ENCODE measurements at places on chromosomes 11 and 22.
A peak's percentile ranks its signal among the peaks of the same experiment; 100 is the strongest.

DNA sequence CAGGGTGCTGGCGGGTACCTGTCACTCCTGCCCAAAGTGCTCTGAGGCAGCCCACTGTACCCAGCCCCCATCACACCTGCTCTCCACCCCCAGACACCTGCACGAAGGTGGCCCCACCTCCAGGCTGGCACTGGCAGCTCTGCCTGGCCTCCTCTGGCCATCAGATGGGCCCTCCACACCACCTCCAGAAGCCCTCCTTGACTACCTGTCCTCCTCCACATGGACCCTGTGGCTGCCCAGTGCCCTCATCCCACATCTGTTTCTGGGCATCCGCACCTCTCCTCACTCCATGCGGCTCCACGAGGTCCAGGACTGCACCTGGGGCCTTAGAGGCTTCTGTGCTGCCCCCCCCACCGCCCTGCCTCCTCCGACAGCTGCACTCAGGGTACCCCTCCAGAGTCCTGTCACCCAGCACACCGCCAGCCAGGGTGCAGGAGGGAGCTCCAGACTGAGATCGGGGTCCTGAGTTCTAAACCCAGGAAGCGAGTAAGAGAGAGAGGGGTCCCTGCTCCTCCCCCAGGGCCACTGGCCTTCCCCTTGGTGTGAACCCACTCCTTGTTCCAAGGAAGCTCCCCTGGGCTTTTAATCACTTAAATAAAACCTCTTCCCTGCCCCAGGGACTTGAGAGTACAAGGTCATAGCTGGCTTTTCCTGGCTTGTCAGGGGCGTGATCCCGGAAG is 1.7 kb downstream of the CTSD start:
- no peak for DNase-seq

DNA sequence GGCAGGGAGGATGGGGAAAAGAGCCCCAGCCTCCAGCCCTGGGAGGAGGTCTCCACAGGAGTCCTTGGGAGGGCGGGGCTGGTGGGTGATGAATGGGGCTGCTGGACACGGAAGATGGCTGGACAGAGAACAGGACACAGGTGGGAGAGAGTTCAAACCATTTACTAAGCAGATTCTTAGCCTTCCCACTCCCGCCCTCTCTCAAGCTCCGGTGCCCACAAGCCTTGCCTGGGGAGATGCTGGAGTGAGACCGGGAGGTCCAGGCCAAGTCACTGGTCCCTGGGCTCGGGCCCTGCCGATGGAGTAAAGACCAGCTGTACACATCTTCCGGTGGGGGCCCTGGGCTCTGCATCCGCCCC is 1.4 kb downstream of the CLDN5 start:
- DNase-seq: no peak

DNA sequence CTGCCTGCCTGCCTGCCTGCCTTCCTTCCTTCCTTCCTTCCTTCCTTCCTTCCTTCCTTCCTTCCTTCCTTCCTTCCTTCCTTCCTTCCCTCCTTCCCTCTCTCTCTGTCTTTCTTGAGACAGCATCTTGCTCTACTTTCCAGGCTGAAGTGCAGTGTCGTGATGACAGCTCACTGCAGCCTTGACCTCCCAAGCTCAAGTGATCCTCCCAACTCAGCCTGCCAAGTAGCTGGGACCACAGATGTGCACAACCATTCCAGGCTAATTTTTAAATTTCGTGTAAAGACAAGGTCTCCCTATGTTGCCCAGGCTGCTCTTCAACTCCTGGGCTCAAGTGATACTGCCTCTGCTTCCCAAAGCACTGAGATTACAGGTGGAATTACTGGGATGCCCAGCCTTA is 328.2 kb upstream of the SORL1-AS1 start:
- no peak for DNase-seq

- no peak for DNase-seq
These were observed 70.2 kb downstream of the MTNR1B start for GRCh38 chr11:93039531-93040240.

GRCh38 chr11:59773083-59773440 is 17.9 kb downstream of the STX3 start:
- no peak for DNase-seq

GRCh38 chr11:129370715-129371114 is 4.9 kb upstream of the BARX2 start:
- no peak for DNase-seq

- DNase-seq: no peak
These were observed 1.5 kb upstream of the PNPLA3 start for GRCh38 chr22:43922123-43922522.

DNA sequence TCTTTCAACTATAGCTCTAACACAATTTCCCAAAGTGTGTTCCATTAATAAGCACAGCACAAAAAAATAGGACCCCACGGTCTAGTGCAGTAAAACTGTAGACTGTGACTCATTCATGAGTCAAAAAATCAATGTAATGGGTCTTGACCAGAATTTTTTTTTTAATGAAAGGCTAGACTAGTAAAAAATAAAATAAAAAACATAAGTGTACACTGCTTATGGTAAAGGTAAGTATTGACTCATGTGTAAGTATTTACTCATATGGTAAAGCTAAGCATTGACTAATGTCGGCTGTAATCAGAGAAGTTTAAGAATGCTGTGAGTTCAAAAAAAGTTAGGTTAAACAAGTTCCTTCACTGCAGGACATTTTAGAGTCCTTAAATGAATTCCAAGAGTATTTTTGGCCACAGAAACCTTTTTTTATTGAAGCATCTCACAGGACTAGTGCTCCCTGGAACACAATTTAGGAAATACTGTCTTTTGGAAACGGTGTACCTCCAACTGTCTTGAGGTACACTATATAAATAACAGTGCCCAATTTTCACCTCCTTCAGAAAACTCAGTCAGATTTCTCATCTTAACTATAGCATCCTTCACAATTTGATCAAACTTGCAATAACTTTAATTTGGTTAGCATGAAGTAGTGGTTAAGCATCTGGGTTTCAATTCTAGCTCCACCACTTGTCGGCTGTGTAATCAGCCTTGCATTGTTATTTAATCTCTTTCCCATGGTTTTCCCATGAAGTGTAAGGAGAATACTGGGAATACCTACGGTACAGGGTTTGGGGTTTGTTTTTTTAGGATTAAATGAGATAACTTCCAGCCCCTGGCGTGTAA is 2.1 kb downstream of the CCDC73 start:
- DNase-seq: no peak

- no peak for DNase-seq
These were observed 20.8 kb downstream of the MYBPC3 start for GRCh38 chr11:47331454-47332302.

- no peak for DNase-seq
These were observed 354.3 kb downstream of the MIAT start for GRCh38 chr22:27011717-27012116.

DNA sequence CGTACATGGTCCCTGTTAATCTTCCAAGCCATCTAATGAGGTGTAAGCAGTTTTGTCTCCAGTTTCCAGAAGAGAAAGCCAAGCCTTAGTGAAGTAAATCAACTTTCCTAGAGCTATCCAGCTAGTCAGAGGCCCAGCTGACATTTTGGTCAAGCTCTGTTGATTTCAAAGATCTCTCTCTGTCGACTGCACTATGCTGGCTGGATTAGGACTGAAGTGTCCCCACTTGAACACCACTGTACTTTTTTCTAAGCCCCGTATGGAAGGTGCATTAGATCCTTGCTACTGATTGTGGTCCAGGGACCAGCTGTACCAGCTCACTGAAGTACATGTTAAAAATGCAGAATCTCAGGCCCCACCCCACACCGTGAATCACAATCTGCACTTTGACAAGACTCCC is 176.5 kb upstream of the NAV2 start:
- no peak for DNase-seq

- no peak for DNase-seq
These were observed 5.8 kb downstream of the UBASH3B start for GRCh38 chr11:122661182-122661945.

DNA sequence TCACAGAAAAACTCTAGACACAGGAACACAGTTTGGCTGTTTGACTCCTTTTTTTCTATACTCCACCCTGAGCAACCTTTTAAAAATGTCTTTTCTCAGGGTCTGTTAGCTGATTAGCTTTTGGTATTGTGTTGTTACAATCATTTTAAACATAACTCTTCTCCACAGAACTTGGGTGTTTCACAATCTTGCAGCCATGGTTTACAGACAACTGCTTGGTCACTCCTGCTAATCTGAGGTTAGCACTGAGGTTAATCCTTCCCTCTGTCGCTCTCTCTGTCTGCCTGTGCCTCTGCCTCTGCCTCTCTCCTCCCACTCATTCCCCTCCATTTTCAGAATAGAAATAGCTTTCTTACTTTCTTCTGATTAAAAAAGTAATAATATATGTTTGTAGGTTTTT is 62.4 kb upstream of the ZBED5 start:
- no peak for DNase-seq

GRCh38 chr22:36457688-36458450 is 23.6 kb downstream of the TXN2 start:
- no peak for DNase-seq

DNA sequence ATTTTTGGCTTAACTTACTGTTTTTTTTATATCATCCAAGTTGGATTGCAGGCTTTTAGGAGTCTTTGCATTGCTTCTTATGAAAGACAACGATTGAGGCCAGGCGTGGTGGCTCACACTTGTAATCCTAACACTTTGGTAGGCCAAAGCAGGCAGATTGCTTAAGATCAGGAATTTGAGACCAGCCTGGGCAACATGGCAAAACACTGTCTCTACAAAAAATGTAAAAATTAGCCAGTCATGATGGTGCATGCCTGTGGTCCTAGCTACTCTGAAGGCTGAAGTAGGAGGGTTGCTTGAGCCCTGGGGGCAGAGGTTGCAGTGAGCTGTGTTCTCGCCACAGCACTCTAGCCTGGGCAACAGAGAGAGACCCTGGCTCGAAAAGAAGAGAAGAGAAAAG is 56.6 kb downstream of the BID start:
- no peak for DNase-seq

DNA sequence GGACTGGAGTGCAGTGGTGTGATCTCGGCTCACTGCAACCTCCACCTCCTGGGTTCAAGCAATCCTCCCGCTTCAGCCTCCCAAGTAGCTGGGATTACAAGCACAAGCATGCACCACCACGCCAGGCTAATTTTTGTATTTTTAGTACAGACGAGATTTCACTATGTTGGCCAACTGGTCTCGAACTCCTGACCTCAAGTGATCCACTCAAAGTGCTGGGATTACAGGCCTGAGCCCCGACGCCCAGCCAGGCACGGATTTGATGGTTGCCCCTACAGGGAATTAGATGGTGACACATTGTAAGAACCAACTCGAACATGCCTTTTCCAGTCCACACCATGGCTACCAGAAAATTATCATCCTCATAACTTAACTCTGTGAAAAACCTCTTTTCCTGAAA is 26.8 kb upstream of the RTL6 start:
- no peak for DNase-seq

- no peak for DNase-seq
These were observed 1.9 kb downstream of the TTC12 start for GRCh38 chr11:113316256-113316655.

DNA sequence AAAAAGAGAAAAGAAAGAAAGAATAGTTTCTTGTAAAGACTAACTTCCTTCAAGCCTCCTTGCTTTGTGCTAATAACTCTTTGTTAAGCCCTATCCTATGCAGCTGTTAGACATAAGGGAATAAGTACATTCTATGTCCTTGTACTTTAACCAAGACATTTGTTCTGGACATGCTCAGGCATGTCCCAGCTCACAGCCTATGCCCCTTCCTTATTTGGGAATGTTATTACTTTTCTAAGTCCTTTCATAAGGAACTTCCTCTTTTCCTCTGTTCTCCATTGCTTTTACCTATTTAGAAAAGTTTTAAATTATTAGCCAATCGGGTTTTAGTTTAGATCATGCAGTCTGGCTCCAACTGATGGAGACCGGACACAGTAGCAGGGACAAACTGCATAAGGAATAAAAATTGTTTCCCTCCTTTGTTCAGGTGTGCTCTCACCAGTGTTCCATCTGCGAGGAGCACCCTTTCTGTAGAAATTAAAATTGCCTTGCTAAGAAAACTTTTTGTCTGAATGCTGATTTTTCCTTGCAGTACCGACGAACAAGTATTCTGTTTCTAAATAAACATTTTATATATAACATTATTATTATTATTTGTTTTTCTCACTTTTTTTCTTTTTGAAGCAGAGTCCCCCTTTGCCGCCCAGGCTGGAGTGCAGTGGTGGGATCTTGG is 21.6 kb upstream of the SPINDOC start:
- no peak for DNase-seq

- peak; percentile 75 for DNase-seq
These were observed 17.7 kb upstream of the THRSP start for GRCh38 chr11:78045851-78046485.

DNA sequence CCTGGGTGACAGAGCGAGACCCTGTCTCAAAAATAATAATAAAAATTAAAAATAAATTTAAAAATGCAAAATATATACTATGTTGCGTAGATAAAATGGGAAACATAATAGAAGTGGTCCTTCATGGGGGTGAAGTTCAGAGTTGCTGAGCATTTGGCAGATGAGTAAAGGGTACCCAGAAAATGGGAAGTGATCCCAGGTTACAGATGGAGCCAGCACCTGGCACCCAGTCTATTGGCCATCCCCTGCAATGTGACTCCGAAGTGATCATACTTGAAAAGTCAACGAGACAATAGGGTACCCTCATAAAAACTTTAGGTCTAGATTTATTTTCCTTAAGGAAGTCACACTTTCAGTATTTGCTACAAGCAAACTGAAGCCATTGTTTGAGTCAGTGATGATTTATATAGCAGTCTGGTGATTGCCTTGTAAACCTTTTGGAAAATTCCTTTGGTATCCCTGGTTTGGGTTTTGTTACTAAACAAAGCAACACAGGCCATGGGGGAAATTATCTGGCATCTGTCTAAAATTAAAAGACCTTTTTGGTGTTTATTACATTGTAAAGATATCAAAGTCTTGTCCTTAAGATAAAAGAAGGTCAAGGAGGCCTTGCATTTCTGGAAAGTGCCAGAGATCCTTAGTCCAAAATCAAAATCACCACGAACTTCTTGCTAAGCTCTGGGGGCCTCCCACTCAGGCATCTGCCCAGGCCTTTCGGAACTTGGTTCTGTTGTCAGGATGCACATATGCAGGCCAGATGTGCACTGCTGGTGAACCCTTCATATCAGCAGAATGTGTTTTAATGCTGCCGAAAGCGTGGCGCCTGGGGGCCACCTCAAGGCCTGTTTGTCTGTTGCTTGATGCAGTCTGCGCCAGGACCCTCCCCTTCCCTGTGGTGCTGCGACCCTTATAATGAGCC is 4.3 kb downstream of the SMARCB1 start:
- no peak for DNase-seq

DNA sequence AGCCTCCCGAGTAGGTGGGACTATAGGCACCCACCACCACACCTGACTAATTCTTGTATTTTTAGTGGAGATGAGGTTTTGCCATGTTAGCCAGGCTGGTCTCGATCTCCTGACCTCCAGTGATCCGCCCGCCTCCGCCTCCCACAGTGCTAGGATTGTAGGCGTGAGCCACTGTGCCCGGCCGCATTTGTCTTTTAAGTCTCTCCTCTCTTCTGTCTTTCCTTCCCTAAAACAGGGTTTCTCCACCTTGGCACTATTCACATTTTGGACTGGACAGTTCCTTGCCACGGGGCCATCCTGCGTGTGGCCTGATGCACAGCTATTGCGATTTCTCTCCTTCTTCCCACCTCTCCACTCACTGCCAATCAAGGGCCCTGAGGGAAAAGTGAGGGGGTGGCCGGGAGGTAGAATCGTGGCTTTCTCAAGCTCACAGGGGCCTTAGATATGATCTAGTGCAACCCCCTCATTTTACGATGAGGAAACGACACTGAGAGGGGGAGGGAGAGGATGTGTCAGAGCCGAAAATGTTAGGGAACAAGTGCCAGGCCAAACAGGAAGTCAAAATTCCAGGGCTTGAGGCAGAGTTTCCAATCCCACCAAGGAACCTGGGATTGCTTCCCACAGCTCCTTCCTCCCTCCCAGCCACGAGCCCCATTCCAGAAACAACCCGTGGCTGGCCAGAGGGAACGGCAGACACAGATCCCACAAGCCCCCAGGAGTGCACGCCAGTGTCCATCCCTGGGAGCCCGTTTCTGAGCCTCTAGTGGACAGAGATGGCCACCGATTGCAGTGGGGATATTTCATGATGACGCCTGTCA is 21.2 kb downstream of the SCGB1A1 start:
- no peak for DNase-seq

All from activated T-cell treated with anti-CD3 and anti-CD28 coated beads for 1 hour (primary cell).